Cortex of kidney (tissue), 1 donor: ENCODE measurements at places on chromosomes 7 and 10.

- DNase-seq, result no peak
Measured at GRCh38 chr7:135129579-135129978, 18.3 kb upstream of the TMEM140 start.

- DNase-seq, result no peak
Measured at GRCh38 chr10:62732841-62733653, 71.5 kb upstream of the ADO start.

DNA sequence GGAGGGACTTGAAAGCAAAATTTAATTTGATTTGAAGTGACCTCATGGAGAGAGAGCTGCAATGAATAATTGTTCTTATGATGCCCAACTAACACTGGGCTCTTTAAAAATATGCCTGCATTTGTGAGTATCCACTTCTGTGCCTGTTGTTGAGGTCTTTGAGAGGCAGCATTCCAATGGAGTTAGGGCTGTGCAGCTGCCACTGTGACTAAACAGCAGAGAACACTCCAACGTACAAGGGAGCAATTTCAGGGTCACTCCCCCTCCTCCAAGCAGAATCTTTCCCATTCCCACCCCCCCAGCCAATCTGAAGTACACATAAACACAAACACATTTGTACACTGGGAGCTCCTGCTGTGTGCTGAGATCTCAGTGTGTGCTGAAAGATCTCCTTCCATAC is 28.0 kb upstream of the GSAP start:
- no peak for DNase-seq

DNA sequence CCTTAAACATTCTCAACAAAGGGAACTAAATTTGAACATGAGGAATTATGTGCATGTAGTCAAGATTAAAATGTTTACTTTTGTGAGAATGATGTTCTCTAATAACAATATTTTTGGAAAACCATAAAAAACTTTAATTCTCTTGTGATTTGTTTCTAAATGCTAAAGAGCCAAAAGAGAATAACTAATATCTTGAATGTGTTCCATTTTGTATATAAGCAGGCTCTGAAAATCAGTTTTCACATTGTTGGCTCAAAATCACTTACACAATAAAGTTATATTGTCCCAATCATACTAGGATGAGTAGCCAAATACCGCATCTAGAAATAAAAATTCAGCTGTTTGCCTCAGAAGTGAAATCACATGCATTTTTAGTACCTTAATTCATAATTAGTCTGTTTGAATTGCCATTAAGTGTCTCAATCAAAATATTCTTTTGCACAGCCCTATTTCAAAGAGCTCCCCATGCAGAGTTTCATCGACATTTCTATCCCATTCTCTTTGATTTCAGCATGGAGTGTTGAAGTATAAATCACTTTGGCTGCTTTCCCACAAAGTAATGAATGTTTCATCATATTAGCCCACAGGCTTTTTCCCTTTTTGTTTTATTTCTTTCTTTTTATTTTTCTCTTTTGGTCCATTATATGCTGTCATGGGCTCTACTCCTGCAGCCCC is 420.3 kb upstream of the POM121L12 start:
- no peak for DNase-seq

DNA sequence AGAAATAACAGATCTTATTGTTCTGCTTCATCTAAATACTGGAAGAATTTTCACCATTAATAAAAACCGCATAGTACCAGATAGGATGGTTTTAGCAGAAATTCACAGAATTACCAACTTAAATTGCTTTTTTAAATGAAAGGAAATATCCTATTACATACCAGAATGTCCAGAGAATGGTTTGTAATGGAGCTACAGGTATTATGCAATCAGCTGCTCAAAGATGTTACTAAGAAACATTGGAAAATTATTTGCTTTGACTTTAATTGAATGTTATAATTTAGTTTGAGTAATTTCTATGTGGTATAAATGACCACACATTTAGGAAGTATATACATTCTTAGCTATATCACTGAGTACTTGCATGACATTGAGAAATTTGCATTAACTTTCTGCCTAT is 338.3 kb downstream of the ETV1 start:
- no peak for DNase-seq

DNA sequence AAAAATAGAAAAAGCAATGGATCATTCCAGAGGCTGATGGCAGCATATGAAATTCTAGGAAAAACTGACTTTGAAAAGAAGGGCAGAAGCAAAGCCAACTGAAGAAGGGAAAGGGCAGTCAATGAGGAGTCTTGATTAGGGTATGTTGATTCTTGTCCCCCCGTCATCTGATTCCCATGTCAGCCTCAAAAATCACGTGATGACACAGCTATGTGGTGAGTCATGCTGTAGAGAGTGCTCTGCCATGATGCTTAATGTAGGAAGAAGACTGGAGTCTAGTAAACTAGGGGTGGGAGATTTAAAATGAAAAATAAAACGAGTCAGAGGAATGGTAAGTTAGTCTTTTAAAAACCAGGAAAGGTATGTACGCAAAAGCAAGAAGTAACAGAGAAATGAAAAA is 3.9 kb upstream of the POU6F2 start:
- no peak for DNase-seq

- DNase-seq, result no peak
Measured at GRCh38 chr10:114682532-114682931, 24.5 kb upstream of the ABLIM1 start.

DNA sequence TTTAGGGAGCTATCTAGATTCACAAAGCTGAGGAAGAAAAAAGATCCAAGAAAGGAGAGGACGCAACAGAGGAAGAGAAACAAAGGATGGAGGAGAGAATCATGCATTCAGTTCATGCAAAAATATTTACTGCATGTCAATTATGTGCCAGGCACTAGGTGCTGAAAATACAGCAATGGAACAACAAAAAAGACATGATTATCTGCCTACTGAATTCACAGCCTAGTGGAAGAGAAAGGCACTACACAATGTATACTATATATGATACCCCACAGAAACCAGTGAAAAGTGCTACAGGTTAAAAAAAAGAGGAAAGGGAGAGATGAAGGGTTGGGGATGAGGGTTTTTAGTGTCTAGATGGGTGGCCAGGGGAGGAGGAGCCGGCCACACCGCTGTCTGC is 520.4 kb upstream of the CELF2 start:
- DNase-seq, result no peak

DNA sequence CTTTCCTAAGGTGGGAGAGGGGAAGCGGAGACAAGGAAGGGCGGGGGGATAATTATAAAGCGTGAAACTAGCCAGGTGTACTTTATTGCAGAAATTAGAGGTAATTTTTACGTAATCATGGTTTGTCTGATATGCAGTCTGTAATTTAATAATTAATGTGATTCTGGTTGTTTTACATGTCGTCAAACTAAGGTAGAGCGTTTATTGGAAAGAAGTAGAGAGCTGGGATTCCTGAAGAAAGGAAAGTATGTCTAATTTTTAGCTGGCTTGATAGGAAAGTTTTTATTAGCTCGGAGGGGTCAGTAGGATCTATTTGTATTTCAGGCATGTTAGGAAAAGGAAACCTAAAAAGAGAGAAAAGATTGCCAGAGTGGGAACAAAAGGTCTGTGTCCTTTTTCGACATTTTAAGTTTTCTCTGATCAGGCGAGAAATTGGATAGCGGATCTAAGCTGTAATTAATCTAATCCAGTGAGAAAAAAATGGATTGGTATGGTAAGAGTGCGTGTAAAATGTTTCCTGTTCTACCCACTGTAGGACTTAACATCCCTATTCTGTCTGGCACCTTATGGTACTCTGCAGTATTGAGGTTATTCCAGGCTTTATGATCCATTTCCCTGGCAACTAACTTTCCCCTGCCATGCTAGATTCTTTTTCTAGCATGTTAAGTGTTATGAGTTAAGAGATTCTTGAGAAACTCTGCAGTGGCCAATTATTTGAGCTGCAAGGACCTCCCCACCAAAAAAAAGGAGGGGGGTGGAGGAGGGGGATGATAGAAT is 1.4 kb downstream of the CELF2 start:
- no peak for DNase-seq

DNA sequence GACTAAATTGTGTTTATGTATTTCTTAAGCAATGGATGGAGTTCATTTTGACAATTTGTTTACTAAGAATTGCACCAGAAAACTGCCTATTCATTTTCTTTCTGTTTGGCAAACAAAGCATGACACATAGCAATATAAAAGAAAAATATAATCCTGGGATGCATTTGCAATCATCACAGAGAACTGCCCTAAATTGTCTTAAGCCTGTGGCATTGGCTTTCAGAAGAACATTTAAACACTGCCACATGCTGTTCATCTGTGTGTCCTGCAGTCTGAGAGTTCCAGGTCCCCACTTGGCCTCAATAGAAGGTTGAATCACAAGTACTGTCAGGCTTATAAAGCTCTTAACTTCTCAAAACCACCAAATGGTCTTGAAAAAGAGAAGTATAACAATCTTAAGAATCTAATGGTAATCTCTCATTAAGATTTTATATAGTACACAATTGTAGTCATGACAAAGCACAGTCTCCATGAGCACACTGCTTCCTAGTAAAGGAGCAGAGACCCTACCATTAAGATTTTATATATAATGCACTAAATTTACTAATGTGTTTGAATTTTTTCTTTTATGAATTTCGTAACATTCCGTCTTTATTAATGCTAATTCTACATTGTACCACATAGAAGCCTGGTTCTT is 29.9 kb downstream of the RNLS start:
- DNase-seq, result no peak

DNA sequence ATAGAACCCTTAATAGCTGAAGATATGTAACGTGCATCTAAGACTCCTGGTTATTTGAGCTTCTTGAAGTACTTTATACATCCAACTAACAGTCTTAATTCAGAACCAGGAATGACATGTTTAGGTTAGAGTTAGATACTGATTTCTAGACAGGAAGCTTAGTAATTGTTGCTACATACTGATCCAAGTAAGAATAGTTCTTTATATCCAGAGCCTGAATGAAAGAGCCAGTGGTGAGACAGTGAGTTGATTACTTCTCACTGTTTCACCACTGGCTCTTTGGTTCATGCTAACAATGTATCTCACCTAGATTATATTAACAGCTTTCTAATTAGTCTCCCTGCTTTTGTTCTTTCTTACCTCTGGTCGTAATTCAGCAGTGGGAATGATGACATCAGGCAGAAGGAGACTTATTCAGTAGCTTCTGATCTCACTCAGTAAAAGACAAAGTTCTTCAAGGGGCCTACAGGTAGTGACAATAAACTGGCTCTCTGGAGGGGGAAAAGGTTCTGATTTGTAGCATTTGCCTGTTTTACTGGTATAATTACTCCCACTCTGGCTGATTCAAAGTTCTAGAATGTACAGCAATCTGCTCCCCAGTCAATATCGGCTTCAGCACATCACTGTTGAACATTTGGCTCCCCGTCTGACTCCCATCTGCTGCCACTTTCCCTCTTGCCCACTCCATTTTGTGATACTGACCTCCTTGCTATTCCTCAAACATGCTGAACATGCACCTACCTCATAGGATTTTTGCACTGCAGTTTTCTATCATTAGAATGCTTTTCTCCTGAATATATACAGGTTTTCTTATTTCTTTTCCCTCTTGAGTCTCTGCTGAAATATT is 29.1 kb downstream of the MCU start:
- no peak for DNase-seq

GRCh38 chr7:91995391-91996105 is 54.9 kb downstream of the AKAP9 start:
- no peak for DNase-seq

DNA sequence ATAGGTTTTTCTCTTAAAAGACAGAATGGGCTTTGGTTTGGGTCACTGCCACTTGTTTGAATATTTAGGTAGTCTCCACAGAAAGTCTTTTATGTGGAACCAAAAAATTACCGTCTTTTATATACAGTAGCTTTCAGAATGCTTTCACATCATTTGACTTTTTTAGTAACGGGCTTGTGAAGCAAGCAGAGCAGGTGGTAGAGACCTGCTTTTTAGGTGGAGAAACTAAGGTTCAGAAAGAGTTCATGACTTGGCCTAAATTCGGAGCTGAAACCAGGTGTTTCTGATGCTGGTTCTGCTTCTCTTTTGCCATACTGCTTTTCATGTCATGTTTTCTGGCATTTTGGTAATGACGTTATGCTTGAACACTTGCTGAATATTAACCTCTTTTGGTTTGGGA is 36.3 kb downstream of the GARS1 start:
- no peak for DNase-seq

GRCh38 chr10:122327237-122328206 is 47.0 kb upstream of the PLEKHA1 start:
- DNase-seq, result no peak

- DNase-seq, result no peak
Measured at GRCh38 chr7:85426487-85426960, 239.7 kb upstream of the SEMA3D start.

- DNase-seq, result no peak
Measured at GRCh38 chr10:76329891-76330575, 898.6 kb downstream of the LRMDA start.

GRCh38 chr7:142375710-142376313 is 118.0 kb upstream of the PRSS58 start:
- DNase-seq, result no peak

DNA sequence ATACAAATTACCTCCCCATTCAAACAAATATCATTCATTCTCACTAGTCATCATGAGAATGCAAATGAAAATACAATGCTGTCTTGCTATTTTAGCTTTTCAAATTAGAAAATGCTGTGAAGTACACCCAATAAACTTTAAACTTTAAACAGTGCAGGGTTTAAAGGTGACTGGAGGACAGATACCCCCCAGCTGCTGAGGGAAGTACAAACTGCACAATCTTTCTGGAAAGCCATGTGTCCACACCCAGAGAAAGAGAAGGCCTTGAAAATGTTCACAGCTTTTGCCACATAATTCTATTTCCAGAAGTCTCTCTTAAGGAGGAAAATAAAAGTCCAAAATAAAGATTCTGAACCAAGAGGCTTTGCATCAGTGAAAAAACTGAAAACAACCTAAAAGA is 56.5 kb downstream of the PIK3AP1 start:
- DNase-seq, result no peak

DNA sequence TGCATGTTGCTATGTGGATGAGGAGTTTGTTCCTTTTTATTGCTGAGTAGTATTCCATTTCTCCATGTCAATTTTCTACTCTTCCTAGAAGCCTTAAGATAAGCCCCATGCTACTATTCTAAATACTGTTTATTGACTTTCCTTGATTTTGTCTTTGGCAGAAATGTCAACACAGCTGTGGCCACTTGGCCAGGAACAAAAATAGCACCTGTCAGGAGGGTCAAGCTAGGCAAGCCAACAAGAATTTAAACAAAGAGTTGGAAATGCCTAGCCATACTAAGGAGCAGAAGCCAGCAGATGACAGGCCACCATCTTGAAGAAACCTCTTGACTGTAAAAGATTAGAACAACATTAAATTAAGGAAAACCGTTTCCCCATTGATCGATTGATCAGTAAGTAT is 34.7 kb downstream of the JAZF1 start:
- DNase-seq, result no peak

GRCh38 chr7:114026486-114027089 is 107.8 kb upstream of the PPP1R3A start:
- DNase-seq, result no peak

DNA sequence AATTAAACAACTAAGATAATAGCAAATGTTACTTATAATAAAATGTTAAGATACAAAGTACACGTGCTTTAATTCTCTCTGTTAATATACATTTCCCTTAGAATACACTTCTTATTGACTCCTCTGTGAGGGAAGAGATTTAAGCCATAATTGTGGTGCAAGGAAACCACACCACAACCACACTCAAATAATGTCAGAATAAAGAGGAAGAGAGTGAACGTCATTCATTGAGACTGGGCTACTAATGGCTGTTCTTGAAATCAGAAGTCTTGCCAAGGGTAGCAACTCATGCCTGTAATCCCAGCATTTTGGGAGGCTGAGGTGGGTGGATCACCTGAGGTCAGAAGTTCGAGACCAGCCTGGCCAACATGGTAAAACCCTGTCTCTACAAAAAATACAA is 10.0 kb downstream of the FAM171A1 start:
- DNase-seq, result no peak

- DNase-seq, result no peak
Measured at GRCh38 chr7:113200281-113200680, 81.9 kb upstream of the SMIM30 start.
